ENCODE measurements at places on chromosomes 2 and 18. TPM values are rescaled to one million over a fixed set of nuclear protein-coding genes. Genes with fewer than 3 reads are reported as not detected.

DNA sequence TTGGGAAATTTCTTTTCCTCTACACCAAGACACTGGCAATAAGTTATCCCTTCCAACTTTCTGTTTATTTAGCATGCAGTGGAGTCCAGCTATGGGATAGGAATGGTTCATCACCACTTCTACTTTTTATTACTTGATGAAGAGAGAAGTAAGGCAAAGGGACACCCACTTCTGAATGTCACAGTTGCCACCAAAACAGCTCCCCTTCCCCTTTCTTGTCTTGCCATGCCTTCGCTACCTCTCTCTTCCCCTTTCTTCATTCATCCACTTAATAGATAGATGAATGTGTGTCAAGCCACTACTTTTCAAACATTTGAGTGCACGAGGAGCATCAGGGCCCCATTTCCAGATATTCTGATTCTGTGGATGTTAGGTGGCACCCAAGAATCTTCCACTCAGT, 59.6 kb downstream of the KCTD18 start:
- no peaks in the 10 kb centered on the region for H3K27me3 ChIP-seq
- H3K36me3 ChIP-seq, result peaks cover 31% of the 10 kb centered on the region
- H3K27ac ChIP-seq, result no peak overlapping the region
- DNase-seq, result no peak

DNA sequence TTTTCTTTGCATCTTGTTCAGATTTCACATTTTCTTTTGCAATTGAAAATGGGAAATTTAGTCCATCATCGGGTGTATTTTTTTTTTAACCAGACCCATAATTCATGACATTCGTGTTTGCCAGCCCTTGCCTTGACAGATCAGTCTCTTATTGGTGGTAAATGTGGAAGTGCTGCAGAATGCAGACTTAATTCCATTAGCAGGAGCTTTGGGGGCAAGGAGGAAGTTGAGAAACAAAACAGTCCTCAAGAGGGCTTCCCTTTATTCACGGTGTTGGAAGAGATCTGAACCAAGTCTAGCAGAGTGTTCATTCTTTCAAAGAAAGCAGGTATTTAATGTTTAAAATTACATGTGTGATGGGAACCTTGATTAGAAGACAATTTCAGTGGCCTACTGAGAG, 16.6 kb upstream of the RPE start:
- H3K36me3 ChIP-seq, result no peaks in the 10 kb centered on the region
- no peaks in the 10 kb centered on the region for H3K4me1 ChIP-seq
- no peaks in the 10 kb centered on the region for H3K27me3 ChIP-seq
- DNase-seq, result no peak
- H3K4me3 ChIP-seq, result no peak overlapping the region

DNA sequence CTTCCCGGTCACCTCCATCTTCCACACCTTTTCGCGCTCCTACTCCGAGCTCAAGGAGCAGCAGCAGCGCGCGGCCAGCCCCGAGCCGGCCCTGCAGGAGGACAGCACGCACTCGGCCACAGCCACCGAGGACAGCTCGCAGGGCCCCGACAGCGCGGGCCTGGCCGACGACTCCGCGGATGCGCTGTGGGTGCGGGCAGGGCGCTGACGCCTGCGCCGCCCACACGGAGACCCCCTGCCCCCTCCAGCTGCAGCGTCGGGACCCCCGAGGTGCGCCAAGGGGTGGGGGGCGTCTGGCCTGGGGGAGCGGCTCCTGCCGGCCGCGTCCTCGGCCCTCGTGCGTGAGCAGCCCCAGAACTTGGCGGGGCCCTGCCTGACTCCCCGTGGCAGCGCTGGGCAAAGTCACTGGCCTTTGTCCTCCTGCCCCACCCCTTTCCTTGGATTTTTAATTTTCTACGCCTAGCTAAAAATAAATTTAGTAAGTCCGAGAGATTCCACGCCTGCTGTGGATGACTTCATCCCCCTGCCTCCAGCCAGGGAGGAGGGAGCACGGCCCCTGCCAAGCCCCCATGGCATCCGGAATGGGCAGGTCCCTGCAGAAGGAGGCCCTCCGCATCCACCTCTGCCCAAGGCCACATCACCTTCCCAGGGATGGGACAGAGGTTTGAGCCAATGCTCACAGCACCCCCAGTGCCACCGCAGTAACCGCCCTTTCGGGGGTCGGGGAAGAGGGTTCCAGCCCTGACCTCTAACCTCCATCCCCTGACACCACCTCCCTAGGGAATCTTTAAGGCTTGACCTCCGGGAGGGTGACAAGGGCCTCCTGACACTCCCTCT, 51.6 kb downstream of the SLC66A2 start:
- no peak overlapping the region for H3K4me3 ChIP-seq
- no peaks in the 10 kb centered on the region for H3K27me3 ChIP-seq
- DNase-seq, result peak; percentile 42
- H3K36me3 ChIP-seq, result no peaks in the 10 kb centered on the region

Gene SCN2A
- not detected for total RNA-seq

DNA sequence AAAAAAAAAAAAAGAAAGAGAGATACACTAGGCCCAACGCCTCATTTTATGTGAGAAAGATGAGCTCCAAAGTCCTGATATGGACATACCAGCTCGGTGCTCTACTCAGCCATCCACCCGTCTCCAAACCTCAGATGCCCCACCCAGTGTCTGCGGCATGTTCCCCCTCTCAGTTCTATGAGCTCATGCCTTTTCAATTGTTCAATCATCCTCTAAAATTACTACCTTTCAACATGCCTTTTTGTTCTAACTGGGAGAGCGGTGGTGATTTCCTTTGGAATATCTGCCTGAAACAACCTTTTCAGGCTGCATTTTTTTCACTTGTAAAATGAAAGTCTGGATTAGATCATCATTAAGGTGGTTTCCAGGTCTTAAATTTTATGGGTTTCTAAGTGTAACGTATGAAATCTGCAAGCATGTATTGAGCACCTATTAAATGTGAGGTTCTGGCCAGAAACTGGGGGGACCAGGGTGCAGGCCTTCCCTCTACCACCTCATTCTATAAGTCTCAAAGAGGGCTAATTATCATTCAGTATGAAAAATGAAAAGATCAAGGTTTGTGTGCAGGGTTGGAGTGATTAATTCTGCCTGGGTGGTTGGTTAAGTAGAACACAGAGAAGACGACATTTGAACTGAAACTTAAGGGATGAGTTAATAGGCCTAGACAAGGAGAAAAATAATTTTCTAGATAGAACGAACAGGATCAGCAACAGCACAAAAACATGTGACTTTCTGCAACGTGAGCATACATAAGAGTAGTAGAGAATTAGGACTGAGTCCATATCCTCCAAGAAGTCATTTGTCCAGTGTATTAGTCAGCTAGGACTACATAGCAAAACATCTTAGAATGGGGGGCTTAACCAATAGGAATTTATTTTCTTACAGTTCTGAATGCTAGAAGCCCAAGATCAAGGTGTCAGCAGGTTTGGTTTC, 87.4 kb upstream of the GLS start:
- H3K4me1 ChIP-seq, result peaks cover 10% of the 10 kb centered on the region
- H3K4me3 ChIP-seq, result no peak overlapping the region
- no peak overlapping the region for H3K27ac ChIP-seq
- DNase-seq, result no peak

DNA sequence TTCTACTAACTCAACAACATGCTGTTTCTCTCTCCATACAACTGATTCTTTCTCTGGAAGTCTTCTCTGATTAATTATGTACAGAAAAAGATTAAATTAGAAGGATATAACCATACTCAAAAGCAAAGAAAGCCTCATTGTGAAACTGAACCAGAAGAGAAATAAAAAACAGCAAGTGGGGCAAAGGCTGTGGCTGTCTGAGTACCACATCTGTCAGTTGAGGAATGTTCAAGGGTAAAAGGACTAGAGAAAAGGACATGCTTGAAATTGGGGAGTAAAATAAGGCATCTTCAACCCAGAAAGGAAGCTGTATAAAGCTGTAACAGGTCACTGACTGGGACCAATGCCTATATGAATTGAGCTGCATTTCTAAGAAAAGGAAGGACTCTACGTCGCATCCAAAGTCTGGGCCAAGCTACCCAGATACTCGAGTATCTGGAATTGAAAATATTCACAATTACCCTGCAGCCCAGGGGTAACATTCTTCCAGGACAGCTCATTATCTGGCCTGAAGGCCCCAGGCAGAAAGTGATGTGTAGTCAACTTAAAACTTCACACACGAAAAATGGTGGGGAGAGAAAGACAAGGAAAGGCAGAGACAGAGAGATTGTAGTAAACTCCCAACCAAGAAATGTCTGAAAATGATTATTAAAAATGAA, 356.0 kb upstream of the GALNT5 start:
- no peaks in the 10 kb centered on the region for H3K4me1 ChIP-seq
- no peak overlapping the region for H3K4me3 ChIP-seq
- H3K27me3 ChIP-seq, result no peaks in the 10 kb centered on the region
- no peak for DNase-seq

DNA sequence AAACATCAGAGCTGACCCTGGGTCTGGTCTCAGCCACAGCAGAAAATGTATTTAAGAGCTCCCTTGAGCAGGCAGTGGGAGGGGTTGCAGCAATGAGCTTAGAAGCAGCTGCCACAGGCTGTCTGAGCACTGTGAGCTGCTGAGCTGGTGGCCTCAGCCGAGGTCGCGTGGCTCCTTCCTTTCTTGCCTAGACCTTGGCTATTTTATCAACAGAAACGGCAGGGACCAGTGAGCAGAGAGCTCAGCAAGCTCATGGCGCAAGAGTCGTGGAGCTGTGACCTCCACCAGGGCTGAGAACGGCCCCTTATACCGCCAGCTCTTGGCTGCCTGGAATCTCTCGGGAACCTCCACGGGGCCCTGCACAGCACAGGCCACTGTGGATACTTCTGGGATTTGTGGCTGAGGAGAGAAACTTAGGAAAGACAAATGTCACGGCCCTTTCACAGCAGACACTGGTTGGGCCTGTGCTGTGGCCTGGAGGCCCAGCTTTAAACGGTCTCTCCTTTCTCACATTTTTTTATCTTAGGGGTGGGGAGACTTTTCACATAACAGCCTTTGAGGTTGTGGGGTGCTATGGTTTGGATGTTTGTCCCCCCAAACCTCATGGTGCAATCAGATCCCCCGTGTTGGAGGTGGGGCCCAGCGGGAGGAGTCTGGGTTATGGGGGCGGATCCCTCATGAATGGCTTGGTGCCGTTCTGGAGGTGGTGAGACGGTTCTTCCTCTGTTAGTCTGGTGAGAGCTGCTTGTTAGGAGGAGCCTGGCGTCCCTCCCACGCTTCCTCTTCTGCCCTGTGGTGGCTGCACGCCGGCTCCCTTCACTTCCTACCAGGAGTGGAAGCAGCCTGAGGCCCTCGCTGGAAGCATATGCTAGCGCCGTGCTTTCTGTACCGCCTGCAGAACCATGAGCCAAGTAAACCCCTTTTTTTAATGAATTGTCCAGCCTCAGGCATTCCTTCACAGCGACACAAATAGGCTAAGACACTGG, 1.7 kb downstream of the ALLC start:
- peak; percentile 62 for DNase-seq
- no peaks in the 10 kb centered on the region for H3K27me3 ChIP-seq
- H3K36me3 ChIP-seq, result no peaks in the 10 kb centered on the region
- H3K27ac ChIP-seq, result peak overlapping the region; percentile 55

GRCh38 chr2:61575447-61575859, 37.3 kb upstream of the XPO1 start:
- no peaks in the 10 kb centered on the region for H3K4me1 ChIP-seq
- H3K27ac ChIP-seq, result no peak overlapping the region
- DNase-seq, result no peak
- no peaks in the 10 kb centered on the region for H3K27me3 ChIP-seq
- H3K4me3 ChIP-seq, result no peak overlapping the region

GRCh38 chr2:207768168-207768865, 1.4 kb downstream of the FZD5 start:
- H3K27ac ChIP-seq, result peak overlapping the region; percentile 80
- H3K27me3 ChIP-seq, result no peaks in the 10 kb centered on the region
- peaks cover 5% of the 10 kb centered on the region for H3K4me1 ChIP-seq
- H3K4me3 ChIP-seq, result peak overlapping the region; percentile 76
- DNase-seq, result peak; percentile 71

Gene CHRNG
- not detected for total RNA-seq

- H3K36me3 ChIP-seq, result peaks cover 40% of the 10 kb centered on the region
- H3K4me1 ChIP-seq, result no peaks in the 10 kb centered on the region
- no peak for DNase-seq
- no peak overlapping the region for H3K27ac ChIP-seq
- no peaks in the 10 kb centered on the region for H3K27me3 ChIP-seq
- H3K4me3 ChIP-seq, result no peak overlapping the region
These were observed 76.3 kb downstream of the ACTR3 start for GRCh38 chr2:113966171-113966570.

- no peak for DNase-seq
- H3K4me3 ChIP-seq, result no peak overlapping the region
These were observed 238.1 kb upstream of the NXPH2 start for GRCh38 chr2:139018252-139018651.

- no peak overlapping the region for H3K4me3 ChIP-seq
- no peaks in the 10 kb centered on the region for H3K36me3 ChIP-seq
- DNase-seq, result peak; percentile 56
These were observed 53.7 kb upstream of the ARL4C start for GRCh38 chr2:234550511-234551107.

DNA sequence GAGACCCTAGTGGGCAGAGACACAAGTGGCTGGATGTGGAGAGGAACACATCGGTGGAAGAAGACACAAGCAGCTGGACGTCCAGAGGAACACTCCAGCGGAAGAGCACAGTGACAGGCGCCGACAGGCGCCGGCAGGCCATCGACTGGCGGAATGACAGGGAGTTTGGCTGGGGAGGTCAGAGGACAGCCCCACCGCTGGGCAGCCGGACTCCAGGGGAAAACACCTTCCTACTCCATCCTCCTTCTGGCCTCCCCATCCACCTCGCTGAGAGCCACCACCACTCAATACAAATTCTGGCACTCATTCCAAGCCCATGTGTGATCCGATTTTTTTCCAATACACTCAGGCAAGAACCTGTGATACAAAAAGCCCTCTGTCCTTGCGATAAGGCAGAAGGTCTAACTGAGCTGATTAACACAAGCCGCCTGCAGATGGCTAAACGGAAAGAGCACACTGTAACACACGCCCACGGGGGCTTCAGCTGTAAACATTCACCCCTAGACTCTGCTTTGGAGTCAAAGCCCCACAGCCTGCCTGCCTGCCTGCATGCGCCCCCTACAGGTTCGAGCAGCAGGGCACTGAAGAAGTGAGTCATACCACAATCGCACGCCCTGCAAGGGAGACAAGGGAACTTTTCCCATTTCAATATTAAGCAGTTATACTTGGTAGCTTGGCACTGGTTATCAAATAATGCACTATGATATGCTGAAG, 50.2 kb upstream of the LRP1B start:
- no peaks in the 10 kb centered on the region for H3K4me1 ChIP-seq
- no peaks in the 10 kb centered on the region for H3K36me3 ChIP-seq
- no peaks in the 10 kb centered on the region for H3K27me3 ChIP-seq
- H3K4me3 ChIP-seq, result no peak overlapping the region

GRCh38 chr2:31903109-31903780, 107.6 kb downstream of the MEMO1 start:
- H3K4me3 ChIP-seq, result no peak overlapping the region
- peaks cover 17% of the 10 kb centered on the region for H3K36me3 ChIP-seq
- H3K27me3 ChIP-seq, result no peaks in the 10 kb centered on the region
- DNase-seq, result no peak
- no peaks in the 10 kb centered on the region for H3K4me1 ChIP-seq

Gene SP110
- total RNA-seq, result 14.9 TPM

- H3K36me3 ChIP-seq, result no peaks in the 10 kb centered on the region
- H3K4me3 ChIP-seq, result no peak overlapping the region
- no peak overlapping the region for H3K27ac ChIP-seq
- H3K27me3 ChIP-seq, result no peaks in the 10 kb centered on the region
- no peaks in the 10 kb centered on the region for H3K4me1 ChIP-seq
- DNase-seq, result no peak
These were observed 65.3 kb upstream of the SMIM21 start for GRCh38 chr18:75492852-75493251.

- H3K27me3 ChIP-seq, result no peaks in the 10 kb centered on the region
- no peak overlapping the region for H3K4me3 ChIP-seq
- H3K4me1 ChIP-seq, result no peaks in the 10 kb centered on the region
- no peak overlapping the region for H3K27ac ChIP-seq
- no peak for DNase-seq
- no peaks in the 10 kb centered on the region for H3K36me3 ChIP-seq
These were observed 43.7 kb upstream of the DARS1 start for GRCh38 chr2:136029149-136029548.

Gene NETO1
- total RNA-seq, result 0.12 TPM

Data from heart left ventricle (tissue), 16 donors.